ENCODE measurements at places on chromosomes 4 and X.

DNA sequence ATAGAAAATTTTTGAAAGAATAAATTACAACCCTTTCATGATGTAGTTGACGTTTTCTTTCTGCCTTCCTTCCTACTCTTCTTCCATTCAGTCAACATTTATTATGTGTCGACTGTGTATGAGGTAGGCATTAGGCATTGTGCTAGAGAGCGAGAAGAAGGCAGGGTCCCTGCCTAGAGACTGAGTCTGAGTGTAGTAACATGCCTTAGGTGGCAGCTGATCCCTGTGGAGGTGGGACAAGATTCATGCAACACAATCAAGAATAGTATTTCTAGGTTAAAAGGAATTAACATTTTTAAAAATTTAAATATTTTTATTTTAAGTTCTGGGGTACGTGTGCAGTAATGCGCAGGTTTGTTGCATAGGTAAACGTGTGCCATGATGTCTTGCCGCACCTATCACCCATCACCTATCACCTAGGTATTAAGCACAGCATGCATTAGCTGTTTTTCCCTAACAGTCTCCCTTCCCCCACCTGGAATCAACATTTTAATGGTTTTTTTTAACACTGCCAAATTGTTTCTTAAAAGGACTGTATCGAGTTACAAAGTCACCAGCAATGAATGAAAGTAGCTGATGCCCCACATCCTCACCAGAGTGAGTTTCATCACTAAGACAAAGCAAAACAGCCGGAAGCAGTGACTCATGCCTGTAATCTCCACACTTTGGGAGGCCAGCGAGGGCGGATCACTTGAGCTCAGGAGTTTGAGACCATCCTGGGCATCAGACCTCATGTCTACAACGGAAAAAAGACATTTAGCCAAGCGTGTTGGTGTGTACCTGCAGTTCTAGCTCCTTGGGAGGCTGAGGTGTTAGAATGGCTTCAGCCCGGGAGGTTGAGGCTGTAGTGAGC lies 84.0 kb downstream of the WWC2 start:
- DNase-seq, result no peak

- DNase-seq, result no peak
Measured at GRCh38 chr4:41104155-41104554, 110.2 kb downstream of the APBB2 start.

DNA sequence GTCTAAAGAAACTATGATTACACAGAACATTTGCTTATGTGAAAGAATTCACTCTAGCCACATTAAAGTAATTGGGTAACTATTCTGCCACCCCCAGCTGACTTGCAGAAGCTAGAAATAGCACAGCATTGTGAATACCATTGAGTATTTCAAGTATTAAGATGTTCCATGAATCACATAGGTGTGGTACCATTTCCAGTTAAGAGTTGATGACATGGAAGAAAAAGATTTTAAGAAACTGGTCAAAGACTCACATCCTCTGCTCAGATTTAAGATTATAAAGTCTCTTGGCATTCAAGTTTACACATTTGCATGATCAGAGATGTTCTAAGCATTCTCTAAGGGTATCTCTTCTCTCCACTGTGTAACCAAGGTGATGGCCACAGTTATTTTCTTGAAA lies 287.5 kb downstream of the CAMK2D start:
- no peak for DNase-seq

DNA sequence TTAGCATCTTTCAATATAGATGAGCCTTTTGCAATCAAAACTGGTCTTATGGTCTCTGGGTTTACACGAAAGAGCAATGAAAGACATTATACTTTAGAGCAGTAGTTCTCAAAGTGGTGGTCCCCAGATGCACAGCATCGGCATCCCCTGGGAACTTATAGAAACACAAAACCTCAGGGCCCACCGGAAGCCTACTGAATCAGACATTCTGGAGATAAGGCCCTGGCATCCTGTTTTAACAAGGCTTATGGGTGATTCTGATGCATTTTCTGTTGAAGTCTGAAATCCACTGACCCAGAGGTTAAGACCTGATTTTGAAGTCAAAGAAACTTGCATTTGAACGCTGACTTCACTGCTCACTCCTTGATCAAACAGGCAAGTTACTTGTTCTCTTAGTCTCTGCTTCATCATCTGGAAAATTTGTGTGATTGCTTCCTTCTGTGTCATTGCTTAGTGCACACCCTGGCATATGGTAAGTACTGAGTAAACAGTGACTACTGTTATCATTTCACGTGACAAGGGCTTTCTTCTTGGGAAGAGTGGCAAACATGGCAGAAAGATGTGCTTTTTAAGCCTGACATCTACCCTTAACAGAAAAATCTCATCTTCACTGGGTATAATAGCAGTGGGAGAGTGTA lies 14.5 kb downstream of the CHRNA9 start:
- DNase-seq, result no peak

DNA sequence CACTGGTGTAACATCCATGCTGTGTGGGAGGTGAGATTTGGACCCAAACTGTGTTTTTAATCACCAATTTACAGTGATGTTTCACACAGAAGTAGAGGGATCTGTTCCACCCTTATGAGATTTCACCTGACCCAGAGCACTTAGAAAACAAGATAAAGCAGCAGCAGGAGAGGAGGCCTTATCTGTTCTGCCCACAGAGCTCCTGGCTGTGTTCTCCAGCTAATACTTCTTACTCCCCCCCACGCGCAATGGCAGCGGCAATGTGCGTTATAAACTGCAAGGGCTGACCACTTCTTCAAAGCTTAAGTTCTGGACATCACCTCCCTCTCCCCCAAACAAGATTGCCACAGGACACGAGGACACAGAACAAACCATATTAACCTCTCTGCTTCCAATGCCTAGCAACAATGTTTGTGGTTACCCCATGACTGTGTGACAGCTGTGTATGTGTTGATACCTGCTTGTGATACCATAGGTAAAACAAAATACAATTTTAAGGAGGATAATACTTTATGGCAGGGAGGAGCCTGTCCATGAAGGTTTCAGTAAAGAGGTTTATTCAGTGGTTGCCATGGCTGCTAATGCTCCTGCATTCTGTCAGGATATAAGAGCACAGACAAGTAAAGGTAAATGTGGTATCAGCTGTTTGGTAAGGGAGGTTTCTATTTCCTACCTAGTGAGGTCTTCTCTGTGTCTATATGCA lies 210.0 kb downstream of the SOWAHB start:
- no peak for DNase-seq

- DNase-seq, result no peak
Measured at GRCh38 chr4:87939978-87940690, 35.4 kb upstream of the SPP1 start.

DNA sequence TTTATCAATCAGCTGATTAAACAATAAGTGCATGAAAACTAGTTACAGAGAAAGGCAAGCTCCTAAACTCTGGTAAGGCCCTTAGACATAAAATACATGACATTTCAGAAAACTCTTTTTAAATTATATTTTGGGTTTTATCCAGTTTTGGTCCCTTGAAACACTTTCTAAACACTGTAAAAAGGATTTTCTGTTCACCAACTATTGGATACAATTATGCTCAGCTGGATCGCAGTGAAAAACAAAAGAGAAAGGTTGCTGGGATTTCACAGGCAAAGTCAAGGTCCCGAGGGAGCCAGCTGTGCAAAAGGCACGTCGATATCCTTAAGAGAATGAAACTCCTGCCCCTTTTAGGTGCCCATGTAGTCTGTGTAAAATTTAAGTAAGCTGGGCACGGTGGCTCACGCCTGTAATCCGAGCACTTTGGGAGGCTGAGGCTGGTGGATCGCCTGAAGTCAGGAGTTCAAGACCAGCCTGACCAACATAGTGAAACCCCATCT lies 1018.4 kb upstream of the INTU start:
- DNase-seq, result no peak

DNA sequence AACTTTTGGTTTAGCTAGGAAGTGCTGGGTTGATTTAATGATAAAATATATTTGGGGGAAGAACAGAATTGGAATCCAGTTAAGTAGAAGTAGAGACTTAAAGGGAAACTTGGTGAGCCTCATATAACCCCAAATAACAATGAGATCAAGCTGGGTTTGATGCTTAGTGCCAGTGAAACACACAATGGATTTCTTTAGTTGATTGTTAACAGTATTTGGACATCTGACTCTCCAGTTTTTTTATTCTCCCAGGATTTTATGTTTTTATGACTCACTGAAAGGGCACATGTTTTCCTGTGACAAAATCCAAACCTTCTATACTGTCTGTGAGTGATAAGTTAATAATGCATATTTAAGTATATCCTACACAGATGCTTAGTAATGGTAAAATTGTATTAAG lies 2.7 kb upstream of the NEUROG2 start:
- no peak for DNase-seq

DNA sequence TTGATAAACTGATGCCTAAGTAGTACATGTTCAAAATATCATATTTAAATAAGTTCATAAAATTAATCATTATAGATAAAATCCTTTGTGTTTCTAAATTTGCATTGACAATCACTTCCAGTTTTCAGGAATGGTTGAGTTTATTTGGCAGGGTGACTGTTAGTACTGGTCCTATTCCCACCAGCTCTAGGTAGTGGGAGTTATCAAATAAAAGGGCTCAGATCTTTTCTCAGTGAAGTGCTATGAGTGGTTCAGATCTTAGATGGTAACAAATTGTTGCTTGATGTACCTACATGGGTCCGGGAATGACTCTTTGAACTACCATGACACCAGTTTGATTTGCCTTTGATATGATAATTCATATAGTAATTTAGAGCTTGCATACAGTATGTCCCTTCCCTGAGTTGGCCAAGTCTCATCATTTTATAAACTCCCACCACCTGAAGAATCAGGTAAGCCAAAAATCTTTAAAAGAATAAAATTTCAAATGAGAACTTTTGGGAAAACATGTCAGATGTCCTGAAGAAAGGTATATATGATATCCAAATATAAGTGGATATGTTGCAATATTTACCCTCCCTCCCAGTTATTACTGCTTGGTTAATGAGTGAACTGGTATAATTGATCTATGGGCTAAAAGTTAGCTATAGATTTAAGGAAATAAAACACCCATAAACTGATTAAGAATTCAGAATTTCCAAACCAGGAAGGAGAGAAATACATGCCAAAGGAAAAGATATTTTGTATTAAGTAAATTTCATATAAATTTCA lies 28.6 kb downstream of the GPC3 start:
- no peak for DNase-seq

DNA sequence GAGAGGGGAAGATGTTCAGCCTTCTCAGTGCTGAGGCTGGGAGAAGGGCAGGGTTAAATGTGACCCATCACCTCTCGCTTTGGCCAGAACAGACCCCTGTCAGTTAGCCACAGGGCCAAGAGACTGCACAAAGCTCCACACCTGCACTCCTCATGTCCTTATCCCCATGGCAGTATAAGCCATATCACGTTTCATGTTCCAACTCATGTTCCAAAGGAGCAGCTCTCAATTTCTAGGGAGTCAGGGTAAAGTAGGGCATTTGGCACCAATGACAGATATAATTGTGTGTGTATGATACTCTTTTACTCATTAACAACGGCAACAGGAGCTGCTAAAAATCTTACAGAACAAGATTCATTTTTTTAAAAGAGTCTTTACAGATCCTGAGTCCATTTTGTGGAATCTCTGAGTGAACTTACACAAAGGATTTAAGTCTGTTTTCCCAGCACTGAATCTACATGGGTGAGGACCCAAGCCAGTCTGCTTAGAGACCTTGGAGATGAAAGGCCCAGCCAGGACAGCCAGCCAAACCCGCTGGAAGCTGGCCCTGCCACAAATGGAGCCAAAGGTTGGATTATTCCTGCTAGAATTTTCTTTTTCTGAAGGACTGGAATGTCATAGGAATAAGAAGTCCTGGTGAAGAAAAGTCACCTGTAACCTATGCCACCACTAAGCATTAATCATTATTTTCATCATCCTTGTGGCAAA lies 129.1 kb upstream of the SMAD1 start:
- DNase-seq, result peak; percentile 66
